ENCODE measurements at places on chromosomes 12 and 14. TPM values are rescaled to one million over a fixed set of nuclear protein-coding genes. Genes with fewer than 3 reads are reported as not detected.

Gene POLR3B
- 2.4 TPM for total RNA-seq

Gene OR5AU1
- total RNA-seq: not detected

Gene TSPAN19
- total RNA-seq: not detected

Gene CINP
- total RNA-seq: 20.6 TPM

Gene CMKLR1
- total RNA-seq: 0.52 TPM

Gene MAP1LC3B2
- total RNA-seq: 1.9 TPM

Gene KRT85
- not detected for total RNA-seq

Gene SLC5A8
- not detected for total RNA-seq

Gene ADAM20
- 0.52 TPM for total RNA-seq

Gene DDX51
- 14.8 TPM for total RNA-seq

Gene SMCO2
- not detected for total RNA-seq

Gene OR4E2
- not detected for total RNA-seq

Gene GALNT16
- not detected for total RNA-seq

Gene PLEKHH1
- total RNA-seq: not detected

Gene EIF2S3B
- 19.1 TPM for total RNA-seq

Gene WSCD2
- 0.10 TPM for total RNA-seq

Gene CMTM5
- total RNA-seq: 22.0 TPM

Gene C14orf180
- not detected for total RNA-seq

Gene DHRS4
- 14.1 TPM for total RNA-seq

Gene MIP
- total RNA-seq: not detected

Gene MYO1A
- 0.31 TPM for total RNA-seq

Gene EML1
- total RNA-seq: under 0.01 TPM

Gene JPH4
- not detected for total RNA-seq

Gene SAMD4A
- total RNA-seq: 2.0 TPM

Gene PCK2
- total RNA-seq: 4.6 TPM

Gene LRFN5
- not detected for total RNA-seq

Gene DLK1
- total RNA-seq: not detected

Gene ADAM21
- not detected for total RNA-seq

Gene GCH1
- 43.8 TPM for total RNA-seq

Gene RNU7-1
- not detected for total RNA-seq

Gene LRRK2
- 21.3 TPM for total RNA-seq

Gene TMPRSS12
- not detected for total RNA-seq

Gene KRR1
- total RNA-seq: 141 TPM

Gene SDR9C7
- total RNA-seq: not detected

Gene SUOX
- total RNA-seq: 2.4 TPM

Gene IFNG
- total RNA-seq: 12.4 TPM

Gene TOGARAM1
- total RNA-seq: 19.1 TPM

Gene PTHLH
- not detected for total RNA-seq

Gene SYT10
- not detected for total RNA-seq

Gene PKP2
- 0.84 TPM for total RNA-seq

Gene SERPINA10
- total RNA-seq: not detected

All from mononuclear cell (primary cell).